Stimulated activated naive CD4-positive, alpha-beta T cell treated with Interleukin-2 at 50 U/mL for 16 hours (primary cell): ENCODE measurements at places on chromosomes 1 and 21.

DNA sequence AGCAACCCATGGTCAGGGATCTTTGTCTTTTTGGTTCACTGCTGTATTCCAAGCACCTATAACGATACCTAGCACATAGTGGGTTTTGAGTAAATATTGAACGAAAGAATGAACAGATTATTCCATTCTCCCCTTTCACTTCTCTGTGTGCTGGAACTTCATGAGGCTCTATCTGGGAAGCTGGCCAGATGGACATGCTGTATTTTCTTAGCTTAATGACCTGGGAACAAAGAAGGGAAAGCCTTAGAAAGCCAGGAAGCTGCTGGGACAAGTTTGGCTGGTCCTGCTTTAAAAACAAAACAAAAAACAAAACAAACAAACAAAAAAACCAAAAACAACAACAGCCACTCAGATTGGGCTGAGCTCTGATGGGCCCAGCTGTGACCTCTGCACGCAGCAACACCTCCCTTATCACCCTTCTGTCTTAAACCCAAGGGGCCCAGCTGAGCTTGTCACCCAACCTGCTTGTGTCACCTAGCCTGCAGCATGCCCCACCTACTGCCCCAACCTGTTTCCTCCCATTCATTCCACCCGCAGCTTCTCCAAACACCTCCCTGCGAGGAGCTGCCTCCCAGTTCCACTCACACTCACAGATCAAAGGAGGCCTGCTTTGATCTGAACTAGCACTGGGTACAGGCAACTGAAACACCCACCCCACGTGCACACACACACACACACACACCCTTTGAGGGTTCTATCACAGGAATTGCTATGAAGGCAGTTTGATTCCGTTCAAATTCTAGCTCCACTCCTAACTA, 37.1 kb downstream of the SLC30A1 start:
- DNase-seq = no peak

DNA sequence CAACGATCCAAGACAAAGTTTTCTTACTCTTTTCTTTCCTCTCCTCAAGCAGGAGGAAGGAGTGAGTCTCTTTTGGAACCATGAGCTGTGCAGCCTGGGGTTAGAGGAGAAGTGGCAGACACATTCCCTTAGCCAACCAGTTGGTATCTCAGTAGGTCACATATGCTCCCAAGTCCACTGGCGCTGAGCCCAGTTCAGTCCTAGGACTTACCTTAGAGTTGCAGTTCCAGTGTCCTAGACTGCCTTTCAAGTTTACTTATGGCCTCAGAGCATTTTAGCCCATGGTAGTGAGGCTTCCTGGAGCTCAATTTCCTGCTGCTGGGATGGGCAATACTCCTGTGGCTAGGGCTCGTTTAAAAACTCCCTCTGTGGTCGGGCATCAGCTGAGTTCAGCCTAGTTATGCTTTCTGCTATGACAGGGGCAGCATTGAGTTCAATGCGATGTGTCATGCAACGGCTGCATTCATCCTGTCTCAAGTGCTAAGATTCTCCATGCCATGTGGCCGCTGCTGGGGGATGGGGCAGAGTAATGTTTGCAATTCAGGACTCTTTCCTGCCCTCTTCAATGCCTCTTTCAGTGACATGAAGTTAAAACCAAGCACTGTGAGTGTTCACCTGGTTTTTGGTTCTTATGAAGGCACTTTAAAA, 103.8 kb downstream of the LRRC7 start:
- DNase-seq = no peak

- DNase-seq = no peak
Observed at GRCh38 chr1:7040969-7041695, 255.9 kb downstream of the CAMTA1 start.

DNA sequence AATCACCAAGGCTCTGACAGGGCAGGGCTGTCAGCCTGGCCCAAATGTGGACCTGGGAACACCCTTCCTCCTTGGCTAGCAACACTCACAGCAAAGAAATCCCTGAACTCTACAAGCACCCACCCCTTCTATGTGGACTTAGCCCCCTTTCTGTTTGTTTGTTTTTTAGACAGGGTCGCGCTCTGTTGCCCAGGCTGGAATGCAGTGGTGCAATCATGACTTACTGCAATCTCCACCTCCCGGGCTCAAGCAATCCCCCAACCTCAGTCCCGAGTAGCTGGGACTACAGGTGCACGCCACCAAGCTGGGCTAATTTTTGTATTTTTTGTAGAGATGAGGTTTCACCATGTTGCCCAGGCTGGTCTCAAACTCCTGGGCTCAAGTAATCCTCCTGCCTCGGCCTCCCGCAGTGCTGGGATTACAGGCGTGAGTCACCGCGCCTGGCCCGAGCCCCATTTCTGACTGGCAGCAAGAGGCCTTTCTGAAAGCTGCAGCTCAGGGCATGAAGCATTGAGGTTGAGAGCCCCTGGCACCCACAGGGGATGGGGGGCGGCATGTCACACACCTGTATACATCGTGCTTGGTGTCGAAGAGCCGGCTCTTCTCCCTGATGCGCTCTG, 16.2 kb downstream of the RIPK4 start:
- DNase-seq = no peak

- no peak for DNase-seq
Observed at GRCh38 chr21:31896019-31896418, 23.2 kb downstream of the HUNK start.
